ENCODE measurements at places on chromosomes 7 and 10.

DNA sequence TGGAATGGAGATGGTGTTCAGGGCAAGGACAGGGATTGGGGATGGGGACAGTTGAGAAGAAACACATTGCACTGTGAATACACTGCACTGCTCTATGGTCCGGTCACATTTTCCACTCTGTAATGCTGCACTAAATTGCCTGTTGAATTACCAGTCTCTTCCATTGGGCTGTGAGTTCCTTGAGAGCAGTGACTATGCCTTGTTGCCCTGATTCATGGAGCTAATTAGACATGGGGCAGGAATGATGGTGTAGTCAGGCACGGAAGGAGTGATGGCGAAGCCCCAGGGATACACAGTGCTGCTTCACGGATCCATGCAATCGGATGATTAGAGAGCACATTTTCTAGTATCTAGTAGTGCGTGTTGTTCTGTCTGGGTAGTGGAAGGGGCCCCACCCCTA, 25.4 kb upstream of the GPAM start:
- no peak for DNase-seq

- no peak for DNase-seq
Measured at GRCh38 chr10:20744821-20745220, 152.3 kb downstream of the NEBL start.

DNA sequence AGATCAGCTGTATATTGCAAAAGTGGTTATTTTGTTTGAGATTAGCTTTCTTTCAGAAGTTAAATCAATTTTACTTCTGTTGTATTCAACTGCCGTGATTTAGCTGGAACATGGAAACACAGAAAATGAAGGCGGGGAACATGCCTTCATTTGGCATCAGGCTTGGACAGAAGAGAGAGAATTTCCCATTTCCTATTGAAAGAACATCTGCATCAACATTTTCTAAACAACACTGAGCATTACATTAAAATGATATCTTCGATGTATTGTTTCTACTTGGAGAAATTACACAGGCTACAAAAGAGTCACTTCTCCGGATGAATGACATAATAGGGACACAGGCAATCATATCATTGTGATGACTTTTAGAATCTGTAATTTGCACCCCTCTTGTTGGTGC, 46.6 kb upstream of the KLF6 start:
- no peak for DNase-seq

DNA sequence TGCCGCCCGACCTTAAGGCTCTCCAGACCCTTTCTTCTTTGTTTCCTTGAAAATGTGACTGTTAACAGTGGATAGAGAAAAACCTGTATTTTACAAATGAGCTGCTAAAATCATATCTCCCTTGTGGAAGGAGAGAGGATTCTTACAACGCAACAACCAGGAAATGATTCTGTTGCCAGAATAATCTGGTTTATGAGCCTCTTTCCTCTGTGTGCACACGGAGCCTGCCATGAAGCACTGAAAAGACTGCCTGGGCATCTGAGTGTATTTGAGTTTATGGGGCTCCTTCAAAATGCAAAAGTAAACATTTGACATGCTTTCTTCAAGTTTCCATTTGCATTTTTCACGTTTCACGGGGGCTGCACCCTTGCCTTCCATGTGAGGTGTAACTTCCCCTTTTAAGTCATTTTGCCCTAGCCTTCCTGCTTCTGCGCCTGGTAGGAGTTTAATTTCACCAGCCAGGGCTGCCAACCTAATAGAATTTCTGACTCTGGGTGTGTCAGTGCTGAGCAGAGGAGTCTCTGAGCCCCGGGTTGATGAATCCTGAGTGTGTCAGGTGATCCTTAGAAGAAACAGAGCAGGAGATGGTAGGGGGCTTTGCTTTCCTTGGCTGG, 101.2 kb downstream of the GRB10 start:
- no peak for DNase-seq

GRCh38 chr7:24135003-24135817, 148.8 kb upstream of the NPY start:
- DNase-seq = no peak

DNA sequence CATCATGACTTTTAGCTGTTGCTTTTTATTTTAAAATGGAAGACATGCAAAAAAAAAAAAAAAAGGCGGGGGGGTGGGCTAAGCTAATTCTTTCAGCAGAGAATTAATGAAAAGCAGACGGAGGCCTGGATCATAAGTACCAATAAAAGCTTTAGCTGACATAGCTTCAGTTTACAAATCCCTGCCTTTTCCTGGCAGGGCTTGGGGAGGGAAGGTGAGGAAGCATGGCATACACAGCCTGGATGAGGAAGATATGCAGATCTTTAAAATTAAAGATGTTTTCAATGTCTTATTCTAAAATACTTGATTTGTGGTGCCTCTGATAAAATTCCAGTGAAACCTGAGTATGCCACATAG, 57.0 kb downstream of the ICA1 start:
- DNase-seq = no peak
